ENCODE measurements at places on chromosomes 4 and X. TPM values are rescaled to one million over a fixed set of nuclear protein-coding genes. Genes with fewer than 3 reads are reported as not detected.

The KLB gene
- not detected for total RNA-seq

DNA sequence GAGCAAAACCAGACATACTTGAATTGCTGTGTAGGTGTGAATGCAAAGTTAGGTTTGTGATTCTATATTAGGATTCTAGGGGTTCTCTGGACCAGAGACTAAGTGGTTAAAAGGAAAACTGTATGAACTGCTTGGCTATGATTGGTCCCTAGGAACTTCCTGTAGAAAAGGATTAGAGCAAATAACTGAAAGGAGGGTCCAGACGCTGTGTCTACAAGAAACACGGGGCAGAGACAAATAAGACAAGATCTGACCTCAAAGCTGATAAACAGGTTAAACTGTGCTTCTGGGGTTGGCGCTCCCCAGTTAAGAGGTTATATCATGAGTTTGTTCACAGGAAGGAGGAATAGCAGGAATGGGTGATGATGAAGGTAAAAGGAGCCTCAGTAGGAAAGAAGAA is 183.6 kb downstream of the MGST2 start:
- no peak for DNase-seq

DNA sequence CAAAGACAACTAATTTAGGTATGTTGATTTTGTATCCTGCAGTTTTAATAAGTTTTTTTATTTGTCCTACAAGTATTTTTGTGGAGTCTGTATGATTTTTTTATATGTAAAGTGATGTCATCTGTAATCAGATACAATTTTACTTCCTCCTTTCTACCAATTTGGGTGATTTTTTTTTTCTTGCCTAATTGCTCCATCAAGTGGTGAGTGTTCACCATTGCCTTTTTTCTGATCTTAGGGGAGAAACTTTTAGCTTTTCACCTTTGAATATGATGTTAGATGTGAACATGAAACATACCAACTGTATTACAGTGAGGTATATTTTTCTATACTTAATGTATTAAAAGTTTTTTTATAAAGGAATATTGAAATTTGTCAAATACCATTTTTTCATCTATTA is 362.3 kb downstream of the PABPC4L start:
- DNase-seq: no peak

DNA sequence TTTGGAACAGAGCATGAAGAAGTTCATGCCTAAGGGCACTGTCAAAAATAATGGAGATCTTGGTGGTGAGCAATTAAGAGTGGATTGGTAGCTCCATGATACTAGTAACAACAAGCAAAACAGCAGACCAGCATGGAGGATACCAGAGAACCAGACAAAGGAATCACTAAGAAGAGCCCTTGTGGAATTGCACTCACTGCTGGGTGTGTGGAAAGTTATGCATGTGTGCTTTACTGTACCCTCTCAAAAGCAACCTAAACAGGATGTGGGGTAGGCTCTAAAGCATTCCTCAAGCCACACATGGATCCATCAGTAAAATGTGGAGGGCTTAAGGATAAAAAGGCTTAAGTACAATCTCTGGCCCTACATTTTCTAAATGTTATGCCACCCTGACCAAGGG is 69.5 kb downstream of the AR start:
- no peak for DNase-seq

The ENPEP gene
- total RNA-seq: 39.9 TPM

Measured in kidney (tissue), 22 donors.